ENCODE measurements at places on chromosomes 3 and 15.

DNA sequence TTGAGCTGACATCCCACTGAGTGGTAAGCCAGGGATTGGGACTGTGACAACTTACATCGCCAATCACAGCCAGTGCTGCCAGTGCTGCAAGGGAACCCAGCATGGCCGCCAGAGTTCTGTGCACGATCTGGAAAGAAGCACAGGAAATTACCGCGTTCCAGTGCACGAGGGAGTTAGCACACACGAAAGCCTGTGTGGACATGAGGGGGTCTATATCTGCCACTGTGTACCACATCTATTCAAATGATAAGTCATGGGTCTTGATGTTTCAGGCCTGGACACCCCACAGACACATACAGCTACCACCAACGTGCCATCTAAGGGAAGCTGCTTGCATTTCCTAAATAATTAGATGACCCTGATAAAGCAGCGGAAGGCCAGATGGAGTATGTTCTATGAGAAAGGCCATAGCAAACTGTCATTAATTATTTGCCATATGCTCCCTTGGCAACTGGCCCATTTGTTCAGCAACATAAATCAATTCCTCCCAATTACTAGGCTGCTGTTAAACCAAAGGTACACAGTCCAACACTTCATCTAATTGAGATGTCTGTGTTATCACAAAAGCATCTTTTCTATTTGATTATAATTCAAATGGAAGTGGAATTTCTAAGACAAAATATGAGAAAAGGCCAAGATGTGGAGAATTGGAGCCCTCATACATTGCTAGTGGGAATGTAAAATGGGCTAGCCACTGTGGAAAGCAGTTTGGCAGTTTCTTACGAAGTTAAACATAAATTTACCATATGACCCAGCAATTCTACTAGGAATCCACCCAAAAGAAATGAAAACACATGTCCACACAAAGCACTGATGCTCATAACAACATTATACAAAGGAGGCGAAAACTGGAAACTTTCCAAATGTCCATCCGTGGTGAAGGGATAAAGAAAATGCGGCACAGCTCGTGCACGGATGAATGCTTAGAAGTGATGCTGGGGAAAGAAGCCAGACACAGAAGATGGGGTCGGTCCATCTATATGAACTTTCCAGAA is 108.3 kb downstream of the OCA2 start:
- no peak for DNase-seq

GRCh38 chr3:171086914-171087313 is 60.4 kb upstream of the SLC2A2 start:
- DNase-seq, result no peak

- DNase-seq, result no peak
These were observed 10.4 kb upstream of the CX3CR1 start for GRCh38 chr3:39290255-39290654.

GRCh38 chr3:119690043-119690656 is 12.7 kb upstream of the CFAP91 start:
- peak; percentile 9 for DNase-seq

DNA sequence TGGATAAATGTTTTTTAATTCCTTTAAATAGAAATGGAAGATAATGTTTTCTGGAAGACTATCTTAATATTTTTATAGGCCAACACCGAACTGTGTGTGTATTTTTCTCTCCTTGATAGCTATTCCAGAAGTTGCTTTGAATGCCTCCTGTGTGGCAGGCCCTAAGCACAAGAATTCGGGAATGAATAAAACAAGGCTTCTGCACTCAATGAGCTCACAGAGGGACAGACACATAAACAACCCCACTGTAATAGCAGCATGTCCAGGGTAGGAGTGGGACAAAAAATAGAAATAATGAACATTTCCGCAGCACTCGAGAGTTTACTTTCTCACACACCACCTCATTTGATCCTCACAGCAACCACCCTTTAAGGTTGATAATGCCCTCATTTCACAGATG is 18.0 kb downstream of the SRGAP3 start:
- DNase-seq, result no peak

- no peak for DNase-seq
These were observed 80.4 kb downstream of the IQSEC1 start for GRCh38 chr3:12992629-12993516.

DNA sequence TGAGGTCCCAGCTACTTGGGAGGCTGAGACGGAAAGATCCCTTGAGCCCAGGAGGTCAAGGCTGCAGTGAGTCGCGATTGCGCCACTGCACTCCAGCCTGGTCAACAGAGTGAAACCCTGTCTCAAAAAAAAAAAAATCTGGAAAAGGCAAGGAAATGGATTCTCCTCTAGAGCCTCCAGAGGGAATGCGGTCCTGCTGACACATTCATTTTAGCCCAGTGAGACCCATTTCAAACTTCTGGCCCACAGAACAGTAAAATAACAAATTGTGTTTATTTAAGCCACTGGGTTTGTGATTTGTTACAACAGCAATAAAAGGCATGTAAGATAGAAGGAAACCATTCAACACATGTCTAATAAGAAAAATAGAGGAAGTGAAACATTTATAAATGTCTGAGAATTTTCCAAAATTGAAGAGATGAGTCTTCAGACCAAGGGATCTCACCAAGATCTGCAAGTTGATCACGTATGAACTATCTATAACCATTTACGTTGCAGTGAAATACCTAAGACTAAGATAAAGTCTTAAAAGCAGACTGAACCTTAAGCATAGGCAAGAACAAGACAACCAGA is at the start of gene HTR3E:
HTR3E (plus strand) TSS at position 254 of the 573 bp plus-strand sequence. CDS start 466 bp downstream, outside the sequence.
- DNase-seq, result no peak

DNA sequence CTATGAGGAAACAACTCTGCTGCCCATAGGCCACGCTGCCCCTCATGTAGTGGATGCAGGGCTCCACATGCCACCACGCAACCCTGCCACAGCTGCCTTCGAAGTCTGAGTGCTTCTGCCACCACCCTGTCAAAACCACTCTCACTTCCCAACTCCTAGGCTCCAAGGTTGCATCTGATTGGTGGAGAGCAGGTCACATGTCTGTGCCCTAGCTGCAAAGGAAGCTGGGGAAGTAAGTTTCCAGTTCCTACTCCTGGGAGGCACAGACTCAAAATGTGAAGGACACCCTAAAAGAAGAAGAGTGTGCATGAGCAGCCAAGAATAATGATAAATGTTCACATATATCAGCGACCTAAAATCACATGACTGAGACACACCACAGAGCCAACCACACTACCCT is 31.9 kb upstream of the TICRR start:
- DNase-seq, result no peak

DNA sequence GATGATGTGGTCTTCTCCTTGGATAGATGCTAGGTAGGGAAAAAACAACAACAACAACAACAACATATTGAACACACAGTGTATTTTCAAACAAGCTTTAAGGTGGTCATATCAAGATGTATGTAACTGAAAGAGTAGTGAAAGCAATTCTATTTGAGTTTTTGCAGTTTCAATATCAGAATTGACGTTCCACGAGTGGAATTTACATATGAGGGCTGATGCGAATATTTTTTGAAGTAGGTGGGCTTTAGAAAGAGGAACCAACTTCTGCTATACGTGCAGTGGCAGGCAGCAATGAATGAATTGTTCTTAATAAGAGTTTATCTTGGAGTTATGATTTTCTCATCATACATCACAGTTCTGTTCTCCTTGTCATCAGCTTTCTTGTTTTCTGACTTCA is 151.9 kb upstream of the CNTN3 start:
- no peak for DNase-seq

DNA sequence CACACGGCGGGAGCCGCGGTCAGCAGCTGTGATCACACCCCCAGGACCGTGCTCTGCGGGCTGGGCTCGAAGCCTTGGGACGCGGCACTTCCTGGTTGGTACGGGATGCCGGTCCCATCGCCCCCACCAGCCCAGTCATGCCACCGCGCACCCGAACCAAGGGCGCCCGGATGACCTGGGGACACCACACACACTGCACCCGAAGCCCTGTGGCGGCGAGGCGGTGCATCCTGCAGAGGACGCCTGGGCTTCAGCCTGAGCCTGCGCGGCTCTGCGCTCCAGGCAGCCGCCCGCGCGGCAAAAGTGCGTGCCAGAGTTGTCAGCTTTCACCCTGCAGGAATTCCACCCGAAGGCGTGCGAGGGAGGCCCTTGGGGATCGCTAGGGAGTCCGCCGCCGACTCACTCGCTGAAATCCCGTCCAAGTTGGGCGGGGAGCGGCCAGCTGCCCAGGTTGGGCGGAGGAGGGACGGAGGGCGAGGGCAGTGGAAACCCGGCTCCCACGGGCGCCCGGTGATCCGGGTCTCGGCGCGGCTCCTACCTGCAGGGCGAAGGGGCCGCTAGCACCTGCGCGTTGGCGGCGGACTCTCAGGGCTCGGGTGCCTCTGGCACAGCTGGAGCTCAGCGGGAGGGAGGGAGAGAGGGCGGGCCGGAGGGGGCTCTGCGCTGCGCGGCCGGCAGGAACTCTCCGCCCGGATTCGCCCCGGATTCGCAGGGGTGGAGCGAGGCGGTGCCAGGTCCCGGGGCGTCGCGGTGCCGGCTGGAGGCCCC is at the start of gene PLD1:
PLD1 (minus strand) TSS at position 623 of the 768 bp plus-strand sequence. CDS start 72,432 bp downstream, outside the sequence.
- DNase-seq, result peak; percentile 45

DNA sequence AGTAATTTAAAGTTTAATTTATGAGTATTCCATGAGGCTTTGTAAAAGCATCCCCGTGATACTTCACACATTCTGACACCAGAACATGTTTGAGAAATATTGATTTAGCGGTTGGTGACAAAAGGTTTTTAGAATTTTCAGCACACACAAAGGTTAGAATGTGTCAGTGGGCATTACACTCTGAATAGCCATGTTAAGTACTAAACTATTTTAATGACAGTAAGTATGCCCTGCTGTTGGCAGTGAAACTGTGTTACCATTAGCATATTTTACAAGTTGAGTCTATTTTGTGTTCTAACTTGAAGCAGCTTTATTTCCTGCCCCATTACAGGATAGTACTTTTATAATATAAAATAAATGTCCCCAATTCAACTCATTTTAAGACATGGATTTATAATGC is 66.5 kb downstream of the ADAMTSL3 start:
- DNase-seq, result no peak

DNA sequence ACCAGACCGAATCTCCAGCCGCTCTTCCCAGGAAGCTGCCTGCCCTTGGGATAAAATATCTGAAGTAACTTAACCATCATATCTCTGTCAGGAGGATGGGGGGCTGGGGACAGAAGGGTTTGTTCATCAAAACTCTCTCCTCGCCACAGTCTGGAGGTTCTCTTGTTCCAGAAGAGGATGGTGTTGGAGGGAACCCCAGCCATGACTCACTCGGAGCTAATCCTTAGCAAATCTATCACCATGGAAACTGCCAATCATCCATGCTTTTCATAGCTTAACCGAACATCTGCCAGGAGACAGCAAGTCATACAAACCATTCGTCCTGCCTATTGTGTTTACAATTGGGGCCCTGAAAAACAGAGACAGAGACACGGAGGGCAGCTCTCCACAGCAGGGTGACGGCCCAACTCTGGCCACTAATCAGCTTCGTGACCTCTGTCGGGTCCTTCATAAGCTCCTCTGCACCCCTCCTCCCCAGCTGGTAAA is 73.8 kb upstream of the HEG1 start:
- no peak for DNase-seq

- no peak for DNase-seq
These were observed 78.4 kb upstream of the LRTM1 start for GRCh38 chr3:55006244-55006676.

GRCh38 chr15:57158997-57159668 is 217.2 kb upstream of the CGNL1 start:
- DNase-seq, result no peak

- no peak for DNase-seq
These were observed 79.7 kb downstream of the SEC22A start for GRCh38 chr3:123281406-123281805.

DNA sequence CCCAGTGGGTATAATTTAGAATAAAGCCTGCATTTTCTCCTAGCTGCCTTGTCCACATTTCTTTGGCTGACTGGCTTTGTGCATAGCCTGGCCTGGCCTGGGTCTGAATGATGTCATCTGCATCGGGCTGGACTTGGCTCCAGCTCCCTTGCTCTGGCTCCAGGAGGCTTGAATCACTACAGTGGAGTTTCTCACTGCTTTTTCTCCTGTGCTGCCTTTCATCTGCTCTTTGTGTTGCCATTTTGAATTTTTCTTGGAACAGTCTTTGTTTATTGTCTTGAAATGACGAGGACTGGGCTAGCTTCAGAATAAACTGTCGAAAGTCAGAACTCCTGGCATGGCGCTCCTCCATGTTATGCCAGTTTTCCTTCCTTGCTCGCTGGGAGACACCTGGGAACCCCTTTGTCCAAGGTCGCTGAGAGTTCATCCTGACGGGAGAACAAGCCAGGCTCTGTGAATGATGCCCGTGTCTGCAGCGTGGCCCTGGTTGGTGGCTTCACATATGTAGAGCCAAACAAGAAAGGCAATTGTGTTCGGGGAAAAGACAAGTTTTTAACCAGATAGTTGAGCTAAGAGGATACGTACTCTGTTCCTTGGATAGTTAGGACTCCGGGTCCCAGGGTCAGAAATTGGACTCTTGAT is 258.9 kb downstream of the PDZRN3 start:
- no peak for DNase-seq

GRCh38 chr3:108088697-108089096 is 2.1 kb downstream of the CD47 start:
- DNase-seq, result no peak

DNA sequence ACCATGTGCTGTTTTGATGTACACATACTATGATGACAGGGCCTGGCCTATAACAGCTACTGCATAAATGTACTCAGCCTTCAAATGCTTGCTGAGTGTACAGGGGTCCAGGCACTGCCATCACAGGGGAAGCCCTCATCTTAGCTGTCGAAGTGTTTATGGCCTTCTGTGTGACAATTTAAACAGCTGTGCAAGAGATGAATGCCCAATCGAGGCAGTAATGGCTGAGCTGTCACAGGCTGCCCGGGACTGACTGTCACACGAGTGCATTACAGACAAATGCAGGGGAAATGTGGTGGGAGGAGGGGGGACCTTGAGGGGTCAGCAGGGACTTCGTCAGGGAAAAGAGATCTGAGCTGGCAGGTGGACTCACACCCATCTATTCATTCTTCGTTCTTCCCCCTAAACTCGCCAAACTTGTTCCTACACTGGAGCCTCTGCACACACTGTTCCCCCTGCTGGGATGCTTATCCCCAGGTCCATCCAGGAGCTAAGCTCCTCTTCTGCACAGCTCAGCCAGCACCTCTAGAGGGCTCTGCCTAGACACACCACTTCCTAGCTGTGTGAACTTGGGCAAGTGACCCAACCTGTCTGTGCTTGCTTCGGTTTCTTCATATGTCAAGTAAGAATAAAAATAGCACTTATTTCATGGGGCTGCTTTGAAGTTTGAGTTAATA is 156.2 kb upstream of the IQSEC1 start:
- no peak for DNase-seq

- DNase-seq, result peak; percentile 31
These were observed 68.9 kb upstream of the PCSK6 start for GRCh38 chr15:101558221-101558941.

GRCh38 chr15:94894056-94894455 is 662.7 kb downstream of the MCTP2 start:
- DNase-seq, result no peak

DNA sequence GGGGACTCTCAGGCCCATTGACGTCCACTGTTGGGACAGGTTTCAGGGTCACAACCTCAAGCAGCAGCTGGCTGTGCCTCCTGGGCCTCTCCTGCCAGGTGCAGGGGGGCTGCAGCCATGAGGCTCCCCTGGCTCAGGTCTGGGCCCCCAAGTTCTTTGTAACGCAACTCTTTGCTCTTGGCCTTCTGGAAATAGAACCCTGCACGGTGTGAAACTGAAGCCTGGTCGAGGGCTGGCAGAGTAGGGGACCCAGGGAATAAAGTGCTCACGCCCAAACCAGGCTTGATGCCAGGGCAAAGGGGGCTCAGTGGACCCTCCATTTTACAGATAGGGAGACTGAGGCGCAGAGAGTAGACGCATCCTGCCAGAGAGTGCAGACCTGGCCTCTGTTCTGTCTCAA is 771 bp downstream of the CALML4 start:
- DNase-seq, result no peak

- DNase-seq, result no peak
These were observed 120.1 kb downstream of the ABHD5 start for GRCh38 chr3:43810797-43811196.
